Activated naive CD8-positive, alpha-beta T cell treated with anti-CD3 and anti-CD28 coated beads, Interleukin-2, amount 10 ng/mL, durations not matched to agents 7 days and 5 days (primary cell): ENCODE measurements at places on chromosomes 16 and 17.

GRCh38 chr16:70483426-70483825, 29.0 kb downstream of the FCSK start:
- DNase-seq, result no peak

DNA sequence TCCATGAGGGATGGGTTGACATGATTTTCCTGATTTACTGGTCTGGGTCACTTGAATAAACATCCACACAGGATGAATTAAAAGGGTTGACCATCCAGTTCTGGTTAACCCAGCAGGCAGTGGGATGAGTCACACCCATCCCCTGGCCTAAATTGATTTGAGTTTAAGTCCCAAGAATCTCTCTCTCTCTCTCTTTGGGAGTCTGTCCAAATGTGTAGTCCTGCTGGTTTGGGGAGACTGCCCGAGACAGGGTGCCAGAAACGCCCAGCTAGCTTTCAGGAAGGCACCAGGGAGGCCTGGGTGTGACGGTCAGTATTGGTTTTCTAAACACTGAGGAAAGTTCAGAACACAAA, 38.8 kb downstream of the SCPEP1 start:
- DNase-seq, result no peak

DNA sequence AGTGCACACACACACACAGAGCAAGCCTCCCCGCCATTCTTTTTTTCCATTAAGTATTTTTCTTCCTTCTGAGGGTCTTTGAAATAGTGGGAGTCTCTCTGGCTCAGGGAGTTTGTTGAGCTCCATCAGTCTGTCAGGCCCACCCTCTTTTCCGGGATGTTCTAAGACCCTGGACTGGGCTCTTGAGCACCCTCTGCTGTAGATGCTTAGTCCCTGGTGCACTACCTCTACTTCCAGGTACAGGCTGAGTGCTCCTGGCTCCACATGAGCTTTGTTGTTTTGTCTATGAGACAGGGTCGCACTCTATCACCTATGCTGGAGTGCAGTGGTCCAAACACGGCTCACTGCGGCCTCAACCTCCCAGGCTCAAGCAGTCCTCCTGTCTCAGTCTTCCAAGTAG, 20.7 kb downstream of the LIMD2 start:
- DNase-seq, result no peak

DNA sequence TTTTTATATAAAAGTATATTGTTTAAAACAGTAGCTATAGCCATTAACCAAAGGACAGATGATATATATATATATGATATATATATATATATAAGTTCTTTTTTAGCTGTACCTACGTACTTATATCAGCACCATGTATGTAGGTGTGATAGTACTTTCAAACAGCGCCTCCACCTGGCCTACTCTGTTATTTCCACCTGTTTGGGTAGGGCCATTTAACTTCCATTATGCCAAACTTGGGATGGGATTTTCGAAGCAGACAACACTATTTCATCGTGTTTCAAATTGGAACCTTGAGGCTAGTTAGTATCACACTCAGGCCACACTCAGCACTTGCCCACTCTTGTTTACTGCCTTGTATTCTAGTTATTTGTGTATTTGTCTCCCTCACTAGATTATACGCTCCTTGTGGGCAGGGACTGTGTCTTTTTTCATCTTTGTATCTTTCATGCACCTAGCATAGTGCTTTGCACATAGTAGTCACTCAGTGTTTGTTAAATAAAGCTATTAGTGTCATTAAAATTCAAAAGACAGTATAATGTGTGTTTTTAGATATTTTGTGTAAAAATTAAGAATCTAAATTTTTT, 11.8 kb upstream of the CLTC start:
- DNase-seq, result no peak

GRCh38 chr16:56305956-56306565, 114.8 kb downstream of the GNAO1 start:
- DNase-seq, result no peak

- no peak for DNase-seq
These were observed 3.6 kb upstream of the UTS2R start for GRCh38 chr17:82367724-82368524.

DNA sequence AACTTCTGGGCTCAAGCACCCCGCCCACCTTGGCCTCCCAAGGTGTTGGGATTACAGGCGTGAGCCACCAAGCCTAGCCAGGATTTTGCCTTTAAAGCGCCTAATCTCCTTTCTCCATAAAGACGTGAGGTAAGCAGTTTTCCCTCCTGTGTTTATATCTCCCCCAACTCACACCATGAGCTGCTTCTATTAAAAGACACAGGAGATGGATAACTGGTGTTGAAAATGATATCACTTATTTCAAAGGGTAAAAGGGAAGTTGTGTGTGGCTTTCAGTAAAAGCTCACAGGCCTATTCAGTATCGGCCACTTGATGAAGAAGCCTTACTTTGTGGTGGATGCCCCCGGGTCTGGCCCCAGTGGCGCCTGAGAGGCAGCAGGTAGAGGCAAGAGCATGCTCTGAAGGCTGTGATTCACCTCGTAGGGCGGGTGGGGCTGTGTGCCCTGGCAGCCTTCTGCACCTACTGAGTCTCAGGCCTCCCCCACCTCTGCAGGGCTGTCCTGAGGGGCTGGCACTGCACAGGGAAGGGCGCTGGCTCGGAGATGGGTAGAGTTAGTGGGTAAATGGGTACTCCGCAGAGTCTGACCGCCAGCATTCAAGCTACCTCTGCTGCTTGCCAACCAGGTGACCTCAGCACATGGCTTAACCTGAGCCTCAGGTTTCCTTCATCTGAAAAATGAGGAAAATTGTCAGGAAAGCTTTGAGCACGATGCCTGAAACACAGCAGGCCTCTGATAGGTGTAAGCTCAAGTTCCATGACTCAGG, 146.8 kb downstream of the CLEC16A start:
- peak; percentile 52 for DNase-seq

DNA sequence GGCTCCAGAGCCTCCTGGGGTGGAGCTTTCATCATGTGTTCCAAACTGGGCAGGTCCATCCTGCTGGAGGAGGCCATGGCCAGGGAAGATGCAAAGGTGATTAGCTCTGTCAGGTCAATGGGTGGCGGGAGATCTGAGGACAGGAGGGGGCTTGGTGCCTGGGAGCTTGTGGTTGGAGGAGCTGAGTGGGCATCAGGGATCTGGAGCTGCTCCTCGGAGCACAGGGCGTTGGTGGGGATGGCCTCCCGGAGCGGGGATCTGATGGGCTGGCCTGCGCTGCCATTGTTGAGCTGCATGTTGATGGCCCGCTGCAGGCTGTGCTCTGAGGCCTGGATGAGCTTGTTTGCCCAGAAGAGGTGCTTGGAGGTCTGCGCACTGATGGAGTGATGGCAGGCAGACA, 6.5 kb downstream of the SPATA32 start:
- no peak for DNase-seq

GRCh38 chr17:29433541-29433940, 43.4 kb downstream of the TAOK1 start:
- no peak for DNase-seq
